ENCODE measurements at places on chromosomes 7 and 10.
A peak's percentile ranks its signal among the peaks of the same experiment; 100 is the strongest.

DNA sequence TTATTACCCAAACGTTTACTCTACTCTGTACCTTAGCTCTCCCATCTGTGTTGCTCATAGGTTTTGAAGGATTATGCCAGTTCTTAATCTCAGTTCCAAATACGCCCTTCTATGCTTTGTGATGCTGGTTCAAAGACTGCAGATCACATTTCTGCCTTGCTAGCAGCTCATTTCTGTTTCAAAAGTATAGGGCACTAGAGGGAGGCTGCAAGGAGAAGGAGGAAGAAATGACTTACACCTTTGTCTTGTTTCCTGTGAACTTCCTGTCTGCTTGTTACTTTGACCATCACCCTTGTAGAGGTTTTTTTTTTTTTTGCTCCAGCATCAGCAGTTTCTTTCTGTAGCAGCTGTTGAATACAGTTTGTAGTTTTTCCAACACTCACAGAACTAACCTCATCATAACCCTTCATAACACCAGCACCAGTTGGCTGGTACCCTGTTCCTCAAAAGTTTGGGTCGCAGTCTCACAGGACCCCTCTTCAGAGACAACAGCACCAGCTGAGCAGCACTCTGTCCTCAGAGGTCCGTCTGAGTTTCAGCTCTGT lies 16.5 kb downstream of the SLK start:
- no peak for DNase-seq

DNA sequence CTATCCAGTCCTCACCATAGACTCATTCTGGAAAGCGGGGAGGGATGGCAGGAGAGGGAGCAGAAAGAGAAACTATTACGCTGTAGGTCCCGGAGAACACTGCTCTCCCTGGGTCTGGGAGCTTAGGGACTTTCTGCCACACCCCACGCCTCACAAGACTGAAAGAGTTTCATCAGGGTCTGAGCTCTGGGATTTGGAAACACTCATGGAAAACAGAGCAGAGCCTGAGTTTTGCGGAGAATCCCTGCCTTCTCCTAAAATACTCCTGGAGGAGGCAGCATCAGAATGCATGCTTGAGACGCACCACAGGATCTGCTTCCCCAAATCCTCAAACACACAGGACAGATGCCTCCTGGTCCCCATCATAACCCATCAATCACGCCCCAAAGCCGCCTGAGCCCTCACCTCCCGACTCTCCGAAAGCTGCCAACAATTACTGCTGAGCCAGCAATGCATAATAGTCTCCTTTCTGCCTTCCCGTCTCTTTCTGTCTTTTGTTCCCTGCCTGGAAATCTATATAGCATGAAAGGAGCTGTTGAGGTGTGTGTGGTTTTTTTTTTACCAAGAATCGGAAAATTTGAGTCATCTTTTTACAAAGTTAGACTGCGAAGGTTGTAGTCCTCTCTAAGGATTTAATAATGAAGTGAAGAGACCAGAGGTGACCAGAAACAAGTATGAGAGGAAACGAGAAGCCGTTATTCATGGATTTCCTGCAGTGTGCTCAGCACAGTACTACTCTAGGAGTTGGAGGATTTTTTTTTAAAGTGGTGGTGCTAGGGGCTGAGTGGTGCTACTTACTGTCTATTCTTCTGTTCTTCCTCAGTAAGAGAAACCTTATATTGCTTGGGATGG lies 37.7 kb downstream of the ASB13 start:
- peak; percentile 13 for DNase-seq

DNA sequence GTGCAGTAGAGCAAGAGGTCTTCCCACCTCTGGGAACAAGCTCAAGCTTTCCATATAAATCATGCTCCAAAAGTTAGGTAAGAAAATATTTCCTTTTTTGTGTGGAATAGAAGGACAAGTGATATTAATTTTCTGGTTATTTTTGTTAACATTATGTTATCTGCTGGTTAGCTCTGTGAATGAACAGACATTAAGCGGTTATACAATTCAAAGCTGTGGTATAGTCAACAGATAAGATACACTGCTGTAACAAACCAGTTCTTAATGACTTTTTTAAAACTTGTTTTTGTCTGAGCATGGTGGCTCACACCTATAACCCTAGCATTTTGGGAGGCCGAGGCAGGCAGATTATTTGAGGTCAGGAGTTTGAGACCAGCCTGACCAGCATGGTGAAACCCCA lies 43.0 kb upstream of the PRKAR2B start:
- DNase-seq = no peak

DNA sequence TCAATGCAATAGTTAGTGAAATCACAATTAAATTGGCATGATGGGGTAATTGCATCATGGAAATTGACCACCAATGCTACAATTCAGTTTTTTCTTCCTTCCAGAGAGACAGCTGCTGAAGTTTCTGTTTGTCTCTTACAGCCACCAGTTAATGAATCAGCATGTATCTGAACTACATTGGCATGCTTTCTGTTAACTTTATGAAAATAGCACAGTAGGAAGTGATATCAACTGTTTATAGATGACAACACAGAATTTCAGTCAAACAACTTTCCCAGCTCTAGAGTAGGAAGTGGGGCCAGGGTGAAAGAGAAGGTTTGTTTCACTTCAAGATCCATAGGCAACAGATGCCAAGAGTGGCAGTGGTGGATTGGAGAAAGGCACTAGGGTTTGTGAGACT lies 339.6 kb upstream of the VWC2 start:
- no peak for DNase-seq

DNA sequence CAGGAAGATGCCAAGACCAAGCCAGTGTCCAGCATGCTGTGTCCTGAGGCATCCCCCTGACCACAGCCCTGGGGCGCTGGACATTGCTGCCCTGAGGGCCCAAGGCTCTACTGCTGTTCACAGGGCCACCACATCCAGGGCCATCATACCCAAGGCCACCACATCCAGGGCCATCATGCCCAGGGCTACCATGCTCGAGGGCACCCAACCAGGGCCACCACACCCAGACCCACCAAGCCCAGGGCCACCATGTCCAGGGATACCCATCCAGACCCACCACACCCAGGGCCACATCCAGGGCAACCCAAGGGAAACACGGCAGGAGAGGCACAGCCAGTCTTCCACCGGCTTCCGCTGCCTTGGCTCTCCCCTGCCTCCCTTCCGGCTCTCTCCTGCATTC lies 17.1 kb downstream of the STK32C start:
- no peak for DNase-seq

DNA sequence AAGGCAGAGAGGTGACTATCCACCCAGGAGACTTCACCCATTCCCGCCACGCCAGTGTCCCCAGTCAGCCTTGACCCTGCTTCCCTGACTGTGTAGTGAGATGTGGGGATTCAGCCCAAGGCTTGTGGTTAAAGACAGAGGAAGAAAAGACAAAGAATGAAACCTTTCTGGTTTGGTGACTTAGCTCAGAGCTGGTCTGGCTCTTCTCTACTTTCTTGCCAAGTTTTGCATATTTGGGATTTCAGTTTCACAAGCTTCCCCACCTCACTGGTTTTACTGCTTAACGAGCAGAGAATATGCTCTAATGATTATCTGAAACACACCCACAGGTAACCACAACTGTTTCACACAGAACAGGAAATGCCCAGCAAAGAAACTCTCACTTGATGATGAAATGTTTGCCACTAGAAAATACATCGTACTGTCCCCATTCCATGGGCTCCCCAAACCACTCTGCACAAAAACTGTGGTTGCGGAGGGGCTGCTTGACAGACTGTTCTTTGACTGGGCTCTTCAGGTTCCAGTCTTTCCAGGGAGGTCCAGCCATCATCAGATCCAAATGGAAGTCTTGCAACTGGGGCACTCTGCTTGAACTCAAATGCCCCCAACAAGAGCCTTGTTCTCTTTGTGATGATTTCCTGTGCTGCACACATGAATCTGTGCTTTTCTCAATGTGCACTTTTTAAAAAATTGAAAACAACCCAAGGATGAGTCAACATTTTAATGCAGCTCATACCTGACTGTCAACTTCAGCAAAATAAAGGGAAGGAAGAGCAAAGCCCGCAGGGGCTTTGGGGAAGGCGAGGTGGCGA lies 95.5 kb downstream of the CTBP2 start:
- no peak for DNase-seq

DNA sequence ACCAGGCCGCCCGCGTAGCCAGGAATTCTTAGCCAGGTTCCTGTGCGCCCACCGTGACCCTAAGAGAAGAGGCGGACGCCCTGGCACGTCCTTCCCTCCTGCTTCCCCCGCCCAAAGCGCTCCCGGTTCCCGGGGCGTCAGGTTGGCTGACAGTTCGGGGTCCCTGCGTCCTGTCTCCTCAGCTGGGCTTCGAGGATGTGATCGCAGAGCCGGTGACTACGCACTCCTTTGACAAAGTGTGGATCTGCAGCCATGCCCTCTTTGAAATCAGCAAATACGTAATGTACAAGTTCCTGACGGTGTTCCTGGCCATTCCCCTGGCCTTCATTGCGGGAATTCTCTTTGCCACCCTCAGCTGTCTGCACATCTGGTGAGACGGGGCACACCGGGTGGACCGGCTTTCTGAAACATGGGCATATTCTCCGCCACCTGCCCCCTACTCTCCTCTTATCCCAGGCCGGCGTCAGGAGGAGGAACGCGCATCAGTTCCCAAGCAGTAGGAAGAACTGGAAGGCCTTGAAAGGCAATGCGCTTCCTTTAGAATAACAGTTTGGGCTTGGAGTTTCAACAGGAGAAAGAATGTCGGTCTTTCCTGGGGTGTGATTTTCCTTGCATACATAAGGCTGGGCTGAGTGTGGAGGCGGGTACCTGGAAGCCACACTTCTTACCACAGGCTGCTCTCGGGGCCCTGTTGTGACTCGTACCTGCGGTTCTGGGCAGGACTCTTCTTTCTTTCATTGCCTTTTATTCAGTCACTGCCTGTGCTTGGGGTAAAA lies 728 bp downstream of the CAV2 start:
- DNase-seq = no peak

DNA sequence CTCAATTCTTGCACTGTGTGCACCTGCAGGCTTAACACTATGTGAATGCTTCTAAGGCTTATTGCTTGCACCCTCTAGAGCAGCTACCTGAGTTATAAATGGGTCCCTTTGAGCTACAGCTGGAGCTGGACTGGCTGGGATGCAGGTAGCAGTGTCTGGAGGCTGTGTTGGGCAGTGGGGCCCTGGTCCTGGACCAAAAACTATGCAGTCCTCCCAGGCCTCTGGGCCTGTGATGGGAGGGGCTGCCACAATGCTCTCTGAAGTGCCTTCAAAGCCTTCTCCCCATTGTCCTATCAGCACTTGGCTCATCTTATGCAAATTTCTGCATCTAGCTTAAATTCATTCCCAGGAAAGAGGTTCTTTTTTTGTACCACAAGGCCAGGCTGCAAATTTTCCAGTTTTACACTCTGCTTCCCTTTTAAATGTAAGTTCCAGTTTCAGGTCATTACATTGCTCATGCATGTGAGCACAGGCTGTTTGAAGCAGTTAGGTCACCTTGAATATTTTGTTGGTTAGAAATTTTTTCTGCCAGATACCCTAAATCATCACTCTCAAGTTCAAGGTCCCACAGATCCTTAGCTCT lies 26.0 kb downstream of the KBTBD2 start:
- no peak for DNase-seq

DNA sequence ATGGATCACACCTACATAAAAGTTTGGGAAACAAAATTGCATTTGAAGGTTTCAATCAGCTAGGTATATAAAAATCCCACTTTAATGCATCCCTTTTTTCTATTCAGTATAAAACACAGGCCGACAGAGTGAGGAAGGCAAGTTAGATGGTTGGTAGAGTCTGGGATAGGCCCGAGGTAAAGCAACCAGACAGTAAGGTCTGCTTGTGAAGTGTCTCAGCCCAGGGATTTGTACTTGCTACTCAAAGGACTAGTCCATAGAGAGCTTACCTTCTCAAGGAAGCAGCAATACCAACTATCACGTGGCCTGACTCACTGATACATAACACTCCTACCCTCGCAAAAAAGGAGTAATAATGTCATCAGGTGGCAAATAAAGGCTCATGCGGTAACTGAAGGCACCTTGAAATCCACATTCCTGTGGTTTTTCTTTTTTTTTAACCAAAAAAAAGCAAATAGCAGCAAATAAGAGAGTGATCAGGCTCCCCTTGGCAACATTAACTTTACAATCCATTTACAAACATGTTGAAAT lies 56.2 kb upstream of the ATP6V0A4 start:
- no peak for DNase-seq
